ENCODE measurements at places on chromosomes 16 and 17.
A peak's percentile ranks its signal among the peaks of the same experiment; 100 is the strongest.

- no peak for DNase-seq
These were observed 117.8 kb downstream of the AATF start for GRCh38 chr17:37066322-37067255.

- DNase-seq = no peak
These were observed 84.1 kb upstream of the DNAJA2 start for GRCh38 chr16:47057630-47057993.

GRCh38 chr17:8311131-8311790 is 1.2 kb downstream of the ARHGEF15 start:
- DNase-seq = no peak

DNA sequence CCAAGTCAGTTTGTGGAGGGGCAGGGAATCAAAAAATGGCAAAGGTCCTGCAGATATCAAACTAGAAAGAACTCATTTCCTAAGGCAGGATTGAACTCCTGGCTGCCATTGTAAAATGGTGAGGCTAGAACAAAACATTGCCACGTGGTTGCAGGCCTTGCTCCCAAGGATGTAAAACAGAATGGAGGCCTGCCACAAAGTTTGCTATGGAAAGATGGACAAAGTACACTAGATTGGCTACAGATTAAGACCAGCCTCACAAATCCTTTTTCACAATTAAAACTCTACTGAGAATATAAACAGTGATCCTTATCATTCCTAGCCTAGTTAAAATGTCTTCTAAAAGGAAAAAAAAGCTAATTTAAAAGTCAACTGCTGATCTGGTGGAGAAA is 30.9 kb downstream of the PHKB start:
- DNase-seq = no peak

- DNase-seq = no peak
These were observed 2.0 kb downstream of the GPS1 start for GRCh38 chr17:82053556-82054263.

GRCh38 chr17:33284022-33284421 is 9.1 kb downstream of the ASIC2 start:
- DNase-seq = peak; percentile 44
